ENCODE measurements at places on chromosomes 4 and X.
A peak's percentile ranks its signal among the peaks of the same experiment; 100 is the strongest.

- DNase-seq: peak; percentile 94
These were observed 15.7 kb downstream of the PRKX start for GRCh38 chrX:3697701-3698279.

DNA sequence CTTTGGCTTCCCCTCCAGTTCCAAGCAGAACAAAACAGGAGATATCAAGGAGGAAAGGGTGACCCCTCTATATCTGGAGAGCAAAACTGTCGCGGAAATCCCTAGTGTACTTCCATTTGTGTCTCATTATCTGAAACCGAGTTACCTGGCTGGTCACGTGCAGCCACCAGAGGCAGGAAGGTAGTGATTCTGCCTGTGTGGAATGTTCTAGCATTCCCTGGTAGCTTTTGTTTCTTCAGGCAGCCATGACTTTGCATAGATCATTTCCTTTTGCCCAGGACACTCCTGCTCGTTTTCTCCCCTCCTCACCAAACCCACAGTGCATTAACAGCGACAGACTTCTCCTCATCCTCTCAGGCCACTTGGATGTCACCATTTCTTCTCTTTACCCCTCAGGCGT lies 107.9 kb downstream of the PTTG2 start:
- peak; percentile 57 for DNase-seq

- DNase-seq: peak; percentile 90
These were observed 19.7 kb upstream of the GPAT3 start for GRCh38 chr4:83516042-83516772.

- no peak for DNase-seq
These were observed 273.7 kb downstream of the ARHGAP24 start for GRCh38 chr4:85748654-85749053.

DNA sequence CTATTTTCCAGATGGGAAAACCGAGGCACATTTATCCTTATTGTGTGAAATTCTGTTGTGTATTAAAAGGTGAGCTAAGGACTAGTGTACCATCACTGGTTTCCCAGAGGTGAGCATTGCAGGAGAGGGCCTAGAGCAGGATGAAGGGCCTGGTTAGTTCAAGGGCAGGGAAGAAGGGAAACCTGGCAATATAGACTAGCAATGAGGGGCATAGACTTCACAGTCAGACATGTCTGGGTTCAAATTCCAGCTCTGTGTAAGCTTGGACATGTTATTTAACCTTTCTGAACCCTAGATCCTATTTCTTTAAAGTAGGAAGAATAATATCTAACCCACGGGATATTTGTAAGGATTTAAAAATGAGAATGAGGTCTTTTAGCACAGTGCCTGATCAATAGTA lies 50.8 kb downstream of the WDR19 start:
- DNase-seq: no peak

- no peak for DNase-seq
These were observed 42.5 kb downstream of the TFDP3 start for GRCh38 chrX:133175605-133176004.

DNA sequence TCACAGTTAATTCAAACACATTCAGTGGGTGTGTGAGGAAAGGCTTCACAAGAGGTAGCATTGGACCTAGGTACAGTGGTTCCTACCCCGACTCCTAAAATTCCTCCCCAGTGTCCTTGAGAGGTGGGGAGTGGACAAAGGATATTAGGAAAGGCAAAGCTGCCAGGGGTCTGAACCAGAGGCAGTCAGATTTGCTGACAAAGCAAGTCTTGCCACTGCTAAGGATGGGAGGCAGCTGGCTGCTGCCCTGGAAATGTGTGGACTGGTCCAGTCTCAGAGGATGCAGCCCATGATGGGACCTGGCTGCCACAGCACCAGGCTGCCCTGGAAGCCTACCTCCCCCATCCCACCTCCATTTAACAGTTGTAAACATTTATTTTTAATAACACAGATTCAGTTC lies 4.1 kb upstream of the PHF8 start:
- DNase-seq: no peak

- DNase-seq: peak; percentile 20
These were observed 100.2 kb upstream of the IL13RA1 start for GRCh38 chrX:118627084-118627758.

Data from kidney tubule cell (primary cell).